Stimulated activated CD4-positive, alpha-beta T cell treated with anti-CD3 and anti-CD28 coated beads, Interleukin-1b, Interleukin-23, amount 100 ng/mL, for 24 hours (primary cell): ENCODE measurements at places on chromosomes 13 and 19.

DNA sequence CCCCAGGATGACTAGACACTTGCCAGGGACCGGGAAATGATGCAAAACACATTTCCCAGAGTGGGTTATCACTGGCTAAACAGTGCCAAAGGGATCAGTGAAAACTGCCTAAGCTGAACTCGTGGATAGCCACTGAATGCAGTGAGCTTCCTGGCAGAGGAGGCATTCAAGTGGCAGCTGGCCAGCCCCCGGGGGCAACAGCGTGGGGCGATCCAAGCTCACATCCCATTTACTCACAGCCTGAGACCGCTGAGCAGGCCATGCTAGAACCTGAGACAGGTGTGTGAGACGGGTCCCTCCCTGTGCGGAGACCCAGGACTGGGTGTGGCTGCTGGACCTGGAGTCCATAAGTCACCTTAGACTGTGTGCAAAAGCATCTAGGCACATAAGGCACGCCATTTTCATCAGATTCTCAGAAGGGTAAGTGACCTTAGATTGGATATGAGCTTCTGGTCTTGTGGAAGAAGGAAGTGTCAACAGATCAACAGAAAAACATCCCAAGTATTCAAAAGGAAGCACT, 51.9 kb upstream of the SLC15A1 start:
- no peak for DNase-seq

DNA sequence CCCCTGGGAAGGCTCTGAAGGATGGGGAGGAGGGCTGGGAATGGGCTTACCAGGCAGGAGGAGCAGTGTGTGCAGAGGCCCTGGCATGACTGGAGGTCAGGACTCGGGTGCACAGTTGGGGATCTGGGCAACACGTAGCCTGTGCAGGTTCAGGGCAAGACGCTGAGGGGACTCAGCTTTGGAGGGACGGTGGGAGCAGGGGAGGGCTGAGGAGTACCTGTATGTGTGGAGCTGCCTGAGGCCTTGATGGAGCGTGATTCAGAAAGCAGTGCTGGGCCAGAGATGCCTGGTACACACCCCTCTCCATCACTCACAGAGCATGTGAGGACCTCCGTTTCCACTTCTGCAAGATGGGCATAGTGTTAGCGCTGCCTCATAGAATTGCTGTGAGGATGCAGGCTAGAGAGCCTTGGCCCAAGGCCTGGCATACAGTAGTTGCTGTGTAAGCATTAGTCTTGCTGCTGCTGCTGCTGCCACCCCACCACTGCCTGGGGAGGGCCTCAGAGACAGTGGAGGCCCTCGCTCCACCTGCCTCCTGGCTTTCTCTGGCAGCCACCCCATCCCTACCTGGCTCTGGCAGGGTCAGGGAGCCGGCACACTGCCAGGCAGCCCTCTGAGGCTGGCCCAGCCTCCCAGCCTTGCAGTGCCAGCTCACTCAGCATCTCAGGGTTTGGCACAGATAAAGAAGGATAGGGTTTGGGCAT, 2.4 kb downstream of the PAK4 start:
- no peak for DNase-seq

DNA sequence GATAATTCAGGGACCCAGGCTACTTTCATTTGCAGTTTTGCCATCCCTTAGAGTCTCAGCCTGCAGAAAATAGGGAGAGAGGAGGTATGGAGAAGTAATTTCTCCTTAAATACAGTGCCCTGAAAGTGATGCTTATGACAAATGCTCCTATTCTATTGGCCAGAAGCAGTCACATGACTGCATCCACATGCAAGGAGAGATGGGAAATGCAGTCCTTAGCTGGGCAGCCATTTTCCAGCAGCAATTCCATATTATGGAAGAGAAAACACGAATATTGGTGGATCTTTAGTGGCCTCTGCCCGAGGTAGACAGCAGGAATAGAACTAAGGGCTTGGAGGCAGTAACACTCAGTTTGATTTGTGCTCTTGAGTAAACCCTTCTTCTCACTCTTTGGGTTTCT, 39.4 kb downstream of the VAV1 start:
- no peak for DNase-seq

DNA sequence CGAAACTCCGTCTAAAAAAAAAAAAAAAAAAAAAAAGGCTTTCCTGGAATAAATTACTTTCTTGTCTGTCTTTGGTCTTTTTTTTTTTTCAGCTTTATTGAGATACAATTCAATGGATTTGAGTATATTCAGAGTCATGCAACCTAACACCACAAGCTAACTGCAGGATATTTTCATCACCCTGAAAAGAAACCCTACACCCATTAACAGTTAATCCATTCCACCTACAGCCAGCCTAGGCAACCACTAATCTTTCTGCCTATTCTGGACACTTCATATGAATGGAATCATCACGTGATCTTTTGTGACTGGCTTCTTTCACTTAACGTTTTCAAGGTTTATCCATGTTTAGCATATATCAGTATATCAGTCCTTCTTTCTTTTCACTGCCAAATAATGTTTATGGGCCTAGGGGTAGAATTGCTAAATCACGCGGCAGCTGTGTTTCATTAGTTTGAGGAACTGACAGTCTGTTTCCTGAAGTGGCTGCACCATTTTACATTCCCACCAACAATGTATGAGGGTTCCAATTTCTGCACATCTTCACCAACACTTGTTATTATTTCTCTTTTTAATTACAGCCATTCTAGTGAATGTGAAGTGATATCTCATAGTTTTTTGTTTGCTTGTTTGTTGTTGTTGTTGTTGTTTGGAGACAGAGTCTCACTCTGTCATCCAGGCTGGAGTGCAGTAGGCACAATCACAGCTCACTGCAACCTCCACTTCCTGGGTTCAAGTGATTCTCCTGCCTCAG, 19.9 kb downstream of the LRFN3 start:
- no peak for DNase-seq
